ENCODE measurements at places on chromosomes 4 and X.

DNA sequence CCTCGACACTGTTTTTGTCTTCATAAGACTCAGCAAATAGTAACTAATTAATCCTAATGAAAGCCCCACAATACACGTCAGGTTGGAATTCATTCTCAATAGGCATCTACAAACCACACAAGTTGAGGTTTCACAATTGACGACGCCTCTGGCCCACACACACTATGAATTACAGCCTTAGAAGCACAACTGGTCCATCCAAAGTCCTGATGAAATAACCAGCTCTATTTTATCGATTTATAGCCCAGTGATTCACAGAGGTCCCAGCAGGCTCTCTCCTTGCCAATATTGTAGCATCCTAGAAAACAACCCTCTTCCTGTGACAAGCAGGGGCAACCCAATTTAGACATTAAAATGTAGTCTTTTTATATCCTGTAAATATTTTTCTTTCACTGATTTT lies 112.1 kb downstream of the NR3C2 start:
- DNase-seq: no peak

DNA sequence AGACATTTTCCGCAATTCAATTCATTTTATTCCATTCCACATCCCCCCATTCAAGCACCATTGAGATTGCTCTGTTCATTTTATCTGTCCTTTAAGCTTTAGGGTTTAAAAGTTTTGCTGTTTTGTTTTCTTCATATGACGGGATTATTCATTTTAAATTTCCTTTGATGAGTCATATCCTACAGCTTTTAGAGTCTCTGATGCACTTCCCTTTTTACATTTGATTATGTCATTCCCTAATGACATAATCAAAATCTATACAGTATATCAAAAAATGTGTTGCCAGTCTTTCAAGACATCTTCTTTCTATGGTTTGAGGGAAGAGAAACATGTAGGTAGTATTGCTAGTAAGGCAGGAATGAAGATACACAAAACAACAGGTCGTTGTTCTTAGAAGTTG lies 456.3 kb downstream of the PDGFC start:
- DNase-seq: no peak

DNA sequence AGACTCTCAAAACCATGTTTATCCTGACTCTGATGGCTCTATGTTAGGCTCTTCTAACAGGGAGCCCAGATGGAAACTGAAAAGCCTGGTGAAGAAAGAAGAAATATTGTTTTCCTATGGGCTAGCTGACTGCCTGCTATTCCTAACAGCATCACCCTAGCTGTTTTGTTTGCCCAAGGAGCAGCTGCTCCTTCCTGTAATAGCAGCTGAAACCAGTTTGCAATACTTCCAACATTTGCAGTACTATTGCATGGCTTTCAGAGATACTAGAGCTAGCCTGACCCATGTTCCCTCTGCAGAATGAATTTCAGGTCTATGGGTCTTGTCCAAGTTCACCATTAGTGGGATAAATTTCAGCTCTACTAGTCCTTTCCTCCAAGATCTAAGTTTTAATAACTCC lies 495.2 kb downstream of the INPP4B start:
- DNase-seq: no peak

GRCh38 chr4:147863808-147864472 lies 132.1 kb downstream of the ARHGAP10 start:
- DNase-seq: no peak

DNA sequence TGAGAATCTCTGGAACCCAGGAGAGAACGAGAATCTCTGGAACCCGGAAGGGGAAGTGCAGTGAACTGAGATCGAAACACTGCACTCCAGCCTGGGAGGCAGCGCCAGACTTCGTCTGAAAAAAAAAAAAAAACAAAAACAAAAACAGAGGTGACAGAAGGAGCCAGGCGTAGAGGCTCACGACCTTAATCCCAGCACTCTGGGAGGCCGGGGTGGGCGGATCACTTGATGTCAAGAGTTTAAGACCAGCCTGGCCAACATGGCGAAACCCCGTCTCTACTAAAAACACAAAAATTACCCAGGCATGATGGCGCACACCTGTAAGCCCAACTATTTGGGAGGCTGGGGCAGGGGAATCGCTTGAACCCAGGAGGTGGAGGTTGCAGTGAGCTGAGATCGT lies 17.0 kb downstream of the ZNF280C start:
- DNase-seq: no peak

GRCh38 chr4:12286351-12286750 lies 857.7 kb upstream of the HS3ST1 start:
- DNase-seq: no peak

- no peak for DNase-seq
These were observed 507.9 kb downstream of the TECRL start for GRCh38 chr4:63901304-63901703.

GRCh38 chr4:36244257-36245082 lies at the start of gene ARAP2:
Gene ARAP2, minus strand, starts transcription at chr4:36244514. Its CDS starts 15,028 bp downstream, at chr4:36229486.
- DNase-seq: peak; percentile 80

DNA sequence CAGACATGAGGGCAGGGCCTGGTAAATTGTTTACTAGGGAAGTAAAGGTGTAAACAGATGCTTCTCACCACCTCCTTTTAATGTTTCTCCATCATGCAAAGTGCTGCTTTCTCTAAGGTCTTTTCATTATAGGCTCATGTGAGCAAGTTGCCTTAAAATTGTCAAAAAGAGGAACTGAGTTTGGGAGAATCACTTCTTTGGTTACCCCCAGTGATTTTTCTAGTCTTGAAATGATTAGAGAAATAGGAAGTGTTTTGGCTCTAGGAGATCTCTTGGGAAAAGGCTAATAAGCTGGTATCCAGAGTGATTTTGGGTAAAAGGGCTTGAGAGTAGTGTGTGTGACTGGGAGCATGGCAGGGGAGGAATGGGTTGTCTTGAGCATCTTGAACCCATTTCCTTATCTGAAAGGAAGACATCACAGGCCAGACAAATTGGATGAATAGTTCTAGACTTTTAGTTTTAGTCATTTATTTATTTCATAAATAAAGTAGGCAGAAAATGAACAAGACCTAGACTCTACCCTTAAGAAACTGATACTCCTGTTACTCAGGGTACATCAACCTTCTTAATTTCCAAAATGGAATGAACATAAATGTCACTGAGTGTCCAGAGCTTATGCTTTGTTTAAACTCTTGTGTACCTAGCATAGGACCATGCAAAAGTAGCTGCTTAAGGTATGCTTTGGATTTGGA lies 14.2 kb downstream of the GRPR start:
- no peak for DNase-seq

DNA sequence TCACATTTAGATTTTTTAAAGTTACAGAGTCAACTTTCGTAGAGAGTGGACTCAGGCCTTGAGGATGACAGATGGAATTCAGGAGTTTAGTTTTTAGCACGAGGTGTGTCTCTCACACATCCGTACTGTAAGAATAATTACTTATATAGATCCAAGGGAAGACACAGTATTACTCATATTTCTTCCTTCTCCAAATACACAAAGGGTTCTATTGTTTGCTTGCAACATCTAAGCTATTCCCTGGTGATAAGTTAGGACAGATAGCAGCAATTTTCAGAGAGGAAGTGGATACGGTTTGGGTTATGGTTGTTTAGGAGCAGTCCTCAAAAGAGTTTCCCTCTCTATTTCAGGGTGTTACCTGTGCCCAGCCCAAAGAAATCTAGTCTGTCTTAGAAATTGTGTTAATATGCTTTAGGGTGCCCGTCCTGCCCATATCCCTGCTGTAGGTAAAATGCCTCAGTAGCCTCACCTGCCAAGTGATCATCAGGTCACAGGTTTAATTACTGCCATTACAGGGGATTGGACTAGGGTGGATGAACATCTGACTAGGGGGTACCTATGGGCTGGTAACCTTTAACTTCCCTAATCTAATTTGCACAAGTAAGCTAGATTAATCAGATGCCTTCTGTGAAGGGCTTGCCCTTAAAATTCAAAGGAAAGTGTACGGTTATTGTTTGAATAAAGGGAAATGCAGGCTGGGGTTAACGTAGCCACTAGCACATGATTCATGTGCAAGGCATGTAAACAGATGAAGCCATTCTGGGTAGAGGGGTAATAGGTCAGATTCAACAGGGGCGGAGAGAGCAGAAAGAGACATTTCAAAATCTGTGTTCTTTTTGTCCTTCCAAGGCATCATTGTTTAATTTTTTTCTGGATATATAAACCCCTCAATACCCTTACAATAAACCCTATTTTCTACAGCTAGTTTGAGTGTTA lies 8.7 kb upstream of the PPP3CA start:
- DNase-seq: no peak

DNA sequence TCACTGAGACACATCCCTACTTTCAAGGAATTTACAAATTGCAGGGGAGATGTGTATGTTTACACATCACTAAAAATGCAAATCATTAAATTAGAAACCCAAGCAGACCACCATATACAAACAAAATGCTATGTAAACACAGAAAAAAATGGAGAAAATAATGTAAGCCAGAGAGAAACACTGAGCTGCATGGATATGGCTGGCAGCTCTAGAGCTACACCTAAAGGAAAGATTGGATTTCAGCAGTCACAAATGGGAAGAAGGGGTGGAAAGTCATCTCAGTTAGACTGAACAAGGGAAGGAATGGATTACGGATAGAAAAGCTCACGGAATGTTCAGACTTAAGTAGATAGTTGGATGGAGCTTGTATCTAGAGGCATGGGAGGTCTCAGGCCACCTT lies 186.3 kb downstream of the MOSPD2 start:
- no peak for DNase-seq

DNA sequence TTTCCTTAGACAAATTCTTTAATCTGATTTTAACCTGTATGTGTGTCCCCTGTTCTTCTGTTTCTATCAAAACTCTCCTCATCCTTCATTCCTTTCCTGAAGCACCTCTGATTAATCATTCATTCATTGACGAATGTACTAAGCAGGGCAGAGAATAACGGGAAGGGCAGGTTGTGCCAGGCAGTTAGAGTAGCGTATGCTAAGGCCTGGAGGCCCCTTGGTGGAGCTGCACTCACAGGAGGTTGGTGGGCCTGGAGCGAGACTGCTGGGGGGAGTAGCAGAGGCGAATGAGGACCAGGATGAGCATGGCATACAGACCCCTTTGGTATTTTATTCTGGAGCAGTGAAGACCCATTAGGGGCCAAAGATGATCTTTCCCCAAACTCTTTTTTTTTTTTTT lies 22.5 kb downstream of the PTTG2 start:
- DNase-seq: no peak

DNA sequence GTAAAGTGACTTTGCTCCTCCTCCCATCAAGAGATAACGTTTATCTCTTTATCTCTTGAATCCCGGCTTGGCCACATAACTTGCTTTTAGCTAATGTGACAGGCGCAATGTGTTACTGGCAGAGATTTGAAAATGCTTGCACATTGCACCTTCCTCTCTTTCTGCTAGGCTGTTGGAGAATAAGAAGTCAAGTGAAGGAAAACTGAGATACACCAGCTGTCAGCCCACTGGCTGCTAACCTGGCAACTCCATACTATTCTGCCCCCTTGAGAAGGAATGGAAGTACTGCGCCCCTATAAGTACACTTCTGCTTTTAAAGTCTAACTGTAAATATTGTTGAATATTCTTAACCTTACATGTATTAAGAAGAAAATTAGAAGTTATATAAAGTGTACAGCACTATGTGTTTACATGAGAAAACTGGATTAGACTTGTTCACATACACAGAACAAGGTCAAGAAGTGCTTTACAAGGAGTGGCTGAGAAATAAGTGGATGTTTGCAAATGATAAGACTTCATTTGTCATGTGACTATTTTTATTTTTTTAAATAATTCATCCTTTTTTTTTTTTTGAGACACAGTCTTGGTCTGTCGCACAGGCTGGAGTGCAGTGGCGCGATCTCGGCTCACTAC lies 424.5 kb upstream of the CTSO start:
- no peak for DNase-seq

DNA sequence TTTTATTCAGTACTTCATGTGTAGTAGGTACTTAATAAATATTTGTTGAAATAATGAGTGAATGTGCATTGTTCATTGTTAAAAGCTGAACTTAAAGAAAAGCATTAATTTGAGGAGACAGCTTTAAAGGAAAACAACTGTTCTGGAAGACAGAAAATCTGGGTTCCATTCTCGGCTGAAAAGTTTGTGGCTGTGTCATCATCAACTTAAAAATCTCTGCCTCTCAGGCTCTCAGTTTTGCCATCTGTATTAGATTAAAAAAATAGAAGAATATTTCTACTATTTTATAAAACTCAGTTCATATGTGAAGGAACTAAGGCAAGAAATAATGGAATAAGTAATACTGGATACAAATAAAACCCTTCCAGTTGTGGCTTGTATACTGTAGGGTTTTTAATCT lies 62.5 kb downstream of the FSTL5 start:
- DNase-seq: no peak

GRCh38 chrX:1601768-1602085 lies 10.3 kb downstream of the AKAP17A start:
- no peak for DNase-seq

DNA sequence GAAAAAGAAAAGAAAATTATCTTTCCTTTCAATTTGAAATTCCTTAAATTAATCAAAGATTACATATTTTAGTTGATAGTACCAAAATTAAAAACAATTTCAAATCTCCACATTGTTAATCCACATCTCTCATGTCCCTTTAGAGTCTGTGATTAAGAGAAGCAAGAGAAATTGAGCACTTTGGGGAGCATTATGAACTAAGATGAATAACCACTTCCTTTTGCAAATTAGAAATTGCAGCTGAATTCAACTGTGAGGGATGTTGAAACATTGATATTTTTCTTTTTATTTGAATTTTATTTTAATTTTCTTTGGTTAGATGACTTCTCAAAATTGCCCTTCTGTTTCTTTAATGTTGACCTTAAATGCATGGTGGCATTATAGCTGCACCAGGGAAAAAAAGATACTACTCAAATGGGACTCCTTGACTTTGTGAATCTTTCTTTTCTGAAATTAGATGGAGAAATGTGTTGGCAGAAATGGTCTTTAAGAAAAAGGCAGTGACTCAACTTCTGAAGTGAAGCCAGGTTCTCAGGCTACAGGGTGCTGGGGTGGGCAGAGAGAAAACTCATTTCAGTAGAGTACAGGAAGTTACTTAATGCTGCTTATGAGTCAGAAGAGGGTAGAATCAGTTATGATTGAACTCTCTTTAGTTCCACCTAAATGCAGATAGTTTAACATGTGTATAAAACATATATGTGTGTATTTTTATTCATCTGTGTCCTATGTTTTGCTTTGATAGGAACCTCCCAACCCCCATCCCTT lies 92.0 kb upstream of the TNIP3 start:
- DNase-seq: peak; percentile 86

GRCh38 chr4:65951177-65951576 lies 280.9 kb upstream of the EPHA5 start:
- DNase-seq: no peak

DNA sequence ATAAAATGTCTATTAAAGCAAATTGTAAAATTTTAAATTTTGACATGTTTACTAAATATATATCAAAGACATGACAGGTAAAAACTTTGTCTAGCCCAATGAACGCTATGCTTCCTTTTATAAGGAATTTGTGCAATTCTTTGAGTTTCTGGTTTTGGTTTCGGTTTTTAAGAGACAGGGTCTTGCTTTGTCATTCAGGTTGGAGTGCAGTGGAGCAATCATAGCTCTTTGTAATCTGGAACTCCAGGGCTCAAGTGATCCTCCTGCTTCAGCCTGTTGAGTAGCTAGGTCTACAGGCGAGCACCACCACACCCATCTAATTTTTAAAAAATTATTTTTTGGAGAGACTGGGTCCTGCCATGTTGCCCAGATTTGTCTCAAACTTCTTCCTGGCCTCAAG lies 60.7 kb downstream of the BLTP1 start:
- no peak for DNase-seq

- DNase-seq: no peak
These were observed 5.1 kb downstream of the PHEX start for GRCh38 chrX:22037225-22037624.
